Activated T-cell treated with anti-CD3 and anti-CD28 coated beads, Interleukin-2, amount 50 U/mL, for 72 hours (primary cell): ENCODE measurements at places on chromosomes 6 and 20. TPM values are rescaled to one million over a fixed set of nuclear protein-coding genes. Genes with fewer than 3 reads are reported as not detected.

- H3K27me3 ChIP-seq = no peaks in the 10 kb centered on the region
- no peak for DNase-seq
Measured at GRCh38 chr20:38894091-38894847, 31.9 kb upstream of the FAM83D start.

The NKX2-2 gene
- total RNA-seq = not detected

DNA sequence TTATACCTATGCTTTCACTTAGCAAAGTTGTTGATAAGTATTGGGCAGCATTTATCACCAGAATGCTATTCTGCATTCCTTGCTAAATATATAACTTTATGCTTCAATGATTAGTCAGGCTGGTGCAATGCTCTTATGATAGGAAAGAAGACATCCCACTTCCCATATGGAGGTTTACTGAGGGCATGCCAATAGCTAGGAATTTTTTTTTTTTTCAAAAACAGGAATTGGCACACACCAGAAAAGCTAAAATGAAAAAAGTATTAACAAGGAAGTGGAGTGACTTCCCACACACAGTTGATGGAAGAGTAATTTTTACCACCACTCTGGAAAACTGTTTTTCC, 90.8 kb downstream of the FRK start:
- H3K27me3 ChIP-seq = peaks cover 4% of the 10 kb centered on the region
- H3K36me3 ChIP-seq = no peaks in the 10 kb centered on the region
- no peak overlapping the region for H3K4me3 ChIP-seq
- no peak for DNase-seq
- no peaks in the 10 kb centered on the region for H3K4me1 ChIP-seq

The DNAJC5 gene
- 37.6 TPM for total RNA-seq

The DLK2 gene
- 2.6 TPM for total RNA-seq

The HUS1B gene
- total RNA-seq = 0.89 TPM

- peaks cover 20% of the 10 kb centered on the region for H3K27me3 ChIP-seq
- no peaks in the 10 kb centered on the region for H3K4me1 ChIP-seq
- no peak overlapping the region for H3K27ac ChIP-seq
- H3K4me3 ChIP-seq = no peak overlapping the region
- DNase-seq = no peak
- no peaks in the 10 kb centered on the region for H3K36me3 ChIP-seq
Measured at GRCh38 chr6:39279539-39279938, 34.7 kb downstream of the KCNK17 start.
